Activated CD4-positive, alpha-beta T cell treated with anti-CD3 and anti-CD28 coated beads, Interleukin-2, amount 10 ng/mL, durations not matched to agents 24 days and 14 days (primary cell): ENCODE measurements at places on chromosomes 5 and 9. TPM values are rescaled to one million over a fixed set of nuclear protein-coding genes. Genes with fewer than 3 reads are reported as not detected.

Gene SUB1
- 403 and 404 TPM in 2 replicates for total RNA-seq

Gene RANBP6
- 20.5 and 21.3 TPM in 2 replicates for total RNA-seq

Gene MORN5
- not detected in 2 replicates for total RNA-seq

Gene HAVCR1
- total RNA-seq, result 1.6 and 2.2 TPM in 2 replicates

DNA sequence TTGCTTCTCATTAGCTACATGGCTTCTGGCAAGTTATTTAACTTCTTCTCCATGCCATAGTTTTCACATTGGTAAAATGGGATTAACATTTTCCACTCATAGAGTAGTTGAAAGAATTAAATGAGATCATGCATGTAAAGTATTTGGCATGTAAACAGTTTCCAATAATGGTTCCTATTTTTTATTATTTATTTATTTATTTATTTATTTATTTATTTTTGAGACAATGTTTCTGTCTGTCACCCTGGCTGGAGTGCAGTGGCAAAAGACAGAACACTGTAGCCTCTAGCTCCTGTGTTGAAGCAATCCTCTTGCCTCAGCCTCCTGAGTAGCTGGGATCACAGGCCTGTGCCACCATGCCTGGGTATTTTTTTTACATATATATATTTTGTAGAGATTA lies 117.7 kb downstream of the DOCK2 start:
- no peak overlapping the region for H3K4me3 ChIP-seq
- DNase-seq, result no peak
- peaks cover 17% of the 10 kb centered on the region for H3K4me1 ChIP-seq
- peaks cover 52% of the 10 kb centered on the region for H3K36me3 ChIP-seq
- no peaks in the 10 kb centered on the region for H3K27me3 ChIP-seq
- no peak overlapping the region for H3K27ac ChIP-seq

DNA sequence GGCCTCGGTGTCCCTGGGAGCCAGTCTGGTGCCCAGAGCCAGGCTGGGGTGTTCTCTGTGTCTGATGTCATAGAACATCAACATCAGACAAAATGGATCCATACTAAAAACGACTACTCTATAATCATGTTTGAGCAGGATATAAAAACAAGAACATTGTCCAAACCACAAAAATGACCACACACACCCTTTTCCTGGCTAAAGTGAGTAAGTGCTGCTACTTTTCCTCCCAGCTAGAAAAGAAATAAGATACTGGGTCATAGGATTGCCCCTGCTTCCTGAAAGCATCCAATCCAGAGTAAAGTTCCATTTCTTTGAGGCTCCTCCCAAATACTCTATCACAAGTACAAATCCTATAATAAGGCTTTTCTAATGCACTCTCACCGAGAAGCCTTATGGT lies 19.7 kb upstream of the TRAF1 start:
- H3K27me3 ChIP-seq, result no peaks in the 10 kb centered on the region
- no peak overlapping the region for H3K27ac ChIP-seq
- DNase-seq, result peak; percentile 43
- no peaks in the 10 kb centered on the region for H3K36me3 ChIP-seq
- no peak overlapping the region for H3K4me3 ChIP-seq

- H3K27me3 ChIP-seq, result peaks cover 34% of the 10 kb centered on the region
- no peaks in the 10 kb centered on the region for H3K4me1 ChIP-seq
- H3K4me3 ChIP-seq, result no peak overlapping the region
- H3K36me3 ChIP-seq, result no peaks in the 10 kb centered on the region
These were observed 149.9 kb upstream of the KLF4 start for GRCh38 chr9:107639426-107639825.

- peaks cover 15% of the 10 kb centered on the region for H3K27me3 ChIP-seq
- H3K27ac ChIP-seq, result no peak overlapping the region
- H3K4me1 ChIP-seq, result no peaks in the 10 kb centered on the region
- H3K4me3 ChIP-seq, result no peak overlapping the region
These were observed 110.5 kb downstream of the CACNA1B start for GRCh38 chr9:137988051-137988450.

DNA sequence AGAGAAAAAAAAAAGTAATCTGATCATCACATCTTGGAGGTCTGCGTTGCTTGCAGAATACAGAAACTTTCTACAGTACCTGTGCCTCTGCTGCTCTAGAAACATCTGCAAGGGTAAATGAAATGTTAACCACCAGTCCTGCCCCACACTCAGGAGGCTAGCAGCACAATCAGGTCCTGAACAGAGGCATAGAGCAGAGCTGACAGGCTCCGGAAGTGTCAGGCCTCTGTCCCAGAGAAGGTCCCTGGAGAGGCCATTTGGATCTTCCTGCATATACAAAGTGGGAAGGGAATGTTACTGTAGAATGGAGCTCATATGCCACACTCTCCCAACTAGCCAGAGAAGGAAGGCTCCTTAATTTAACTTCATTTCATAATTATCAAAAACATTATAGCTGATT lies 7.2 kb downstream of the NRG2 start:
- no peaks in the 10 kb centered on the region for H3K36me3 ChIP-seq
- peaks cover 6% of the 10 kb centered on the region for H3K4me1 ChIP-seq
- H3K27me3 ChIP-seq, result peaks cover 70% of the 10 kb centered on the region
- H3K4me3 ChIP-seq, result no peak overlapping the region

DNA sequence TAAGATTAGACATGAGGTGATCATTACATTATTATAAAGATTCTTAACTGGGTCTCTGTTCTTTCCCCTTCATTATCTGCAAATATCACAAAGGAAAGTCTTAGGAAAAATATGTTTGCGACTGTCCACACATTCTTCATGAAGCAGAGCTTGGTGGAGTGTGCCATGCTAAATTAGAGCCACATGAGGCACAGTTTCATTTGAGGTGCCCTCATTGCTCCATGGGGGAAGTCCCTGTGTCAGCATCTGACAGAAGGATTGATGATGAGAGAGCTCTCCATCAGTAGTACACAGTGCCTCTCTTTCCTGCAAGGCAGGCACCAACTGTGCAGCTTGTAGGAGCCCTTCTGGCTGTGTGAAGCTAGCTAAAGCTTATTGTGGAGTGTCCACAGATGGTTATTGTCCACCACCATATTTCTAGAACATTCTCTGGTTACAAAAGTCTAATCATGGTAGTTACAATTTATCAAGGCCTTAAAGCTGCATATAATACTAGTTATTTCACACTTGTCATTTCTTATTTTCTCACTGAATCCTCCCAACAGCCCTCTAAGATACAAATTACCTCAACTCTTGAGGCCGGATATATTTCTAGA lies 63.9 kb downstream of the C9orf152 start:
- no peaks in the 10 kb centered on the region for H3K27me3 ChIP-seq
- DNase-seq, result peak; percentile 84
- H3K36me3 ChIP-seq, result peaks cover 39% of the 10 kb centered on the region

GRCh38 chr5:132825834-132826391 lies 4.5 kb downstream of the SHROOM1 start:
- peak; percentile 83 for DNase-seq
- peak overlapping the region; percentile 55 for H3K4me3 ChIP-seq
- H3K4me1 ChIP-seq, result peaks cover 19% of the 10 kb centered on the region
- no peaks in the 10 kb centered on the region for H3K36me3 ChIP-seq
- H3K27ac ChIP-seq, result no peak overlapping the region
- peaks cover 50% of the 10 kb centered on the region for H3K27me3 ChIP-seq

DNA sequence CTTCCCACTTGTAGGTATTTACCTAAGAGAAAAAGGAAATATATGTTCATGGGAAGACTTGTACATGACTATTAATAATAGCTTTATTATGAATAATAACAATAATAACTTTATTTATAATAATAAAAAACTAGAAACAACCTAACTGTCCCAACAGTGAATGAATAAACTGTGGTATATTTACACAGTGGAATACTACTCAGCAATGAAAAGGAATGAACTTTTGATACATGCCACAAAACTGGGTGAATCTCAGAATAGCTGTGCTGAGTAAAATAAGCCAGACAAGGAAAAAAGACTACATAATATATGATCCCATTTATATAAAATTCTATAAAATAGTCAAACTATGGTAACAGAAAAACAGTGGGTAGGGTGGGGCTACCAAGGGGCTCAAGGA lies 88.7 kb downstream of the SCAMP1 start:
- no peak for DNase-seq
- H3K36me3 ChIP-seq, result peaks cover 17% of the 10 kb centered on the region
- no peak overlapping the region for H3K4me3 ChIP-seq
- no peaks in the 10 kb centered on the region for H3K4me1 ChIP-seq
- H3K27me3 ChIP-seq, result no peaks in the 10 kb centered on the region

DNA sequence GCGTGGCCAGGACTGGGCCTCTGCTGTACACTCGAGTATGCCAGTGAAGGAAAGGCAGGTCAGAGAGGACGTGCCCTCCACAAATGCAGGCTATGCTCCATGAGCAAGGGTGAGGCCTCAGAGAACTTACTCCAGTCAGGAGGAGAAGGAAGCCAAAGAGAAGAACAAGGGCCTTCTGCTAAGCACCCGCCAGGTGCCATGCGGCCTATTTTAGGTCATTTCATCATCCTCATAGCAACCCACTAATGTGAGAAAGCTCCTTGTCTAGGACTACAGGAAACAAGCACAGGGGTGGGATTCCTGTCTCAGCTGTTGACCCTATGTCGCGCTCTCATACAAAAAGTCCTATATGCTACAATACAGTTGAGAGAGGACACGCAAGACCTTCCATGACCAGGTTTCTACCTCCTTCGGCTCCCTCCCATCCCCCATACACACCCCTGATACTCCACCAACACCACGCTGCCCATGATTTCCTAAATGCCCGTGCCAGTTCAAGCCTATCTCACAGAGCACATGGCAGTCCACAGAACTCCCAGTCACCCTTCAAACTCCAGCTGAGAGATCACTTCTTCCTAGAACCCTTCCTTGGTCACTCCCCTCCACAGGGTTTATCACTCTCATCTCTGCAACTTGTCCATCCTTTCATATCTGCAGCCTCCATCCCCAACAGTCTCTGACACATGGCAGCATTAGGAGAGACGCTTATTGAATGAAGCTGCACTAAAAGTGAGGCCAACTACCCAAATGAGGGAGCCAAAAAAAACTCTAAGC lies 26.8 kb downstream of the PSMB7 start:
- no peak for DNase-seq
- H3K4me3 ChIP-seq, result no peak overlapping the region
- H3K4me1 ChIP-seq, result peaks cover 19% of the 10 kb centered on the region
- H3K27ac ChIP-seq, result no peak overlapping the region
- peaks cover 21% of the 10 kb centered on the region for H3K36me3 ChIP-seq
- no peaks in the 10 kb centered on the region for H3K27me3 ChIP-seq

- H3K4me3 ChIP-seq, result no peak overlapping the region
- H3K27ac ChIP-seq, result peak overlapping the region; percentile 22
- no peak for DNase-seq
- peaks cover 54% of the 10 kb centered on the region for H3K4me1 ChIP-seq
- H3K36me3 ChIP-seq, result no peaks in the 10 kb centered on the region
These were observed 40.5 kb downstream of the PTTG1 start for GRCh38 chr5:160462167-160462566.

DNA sequence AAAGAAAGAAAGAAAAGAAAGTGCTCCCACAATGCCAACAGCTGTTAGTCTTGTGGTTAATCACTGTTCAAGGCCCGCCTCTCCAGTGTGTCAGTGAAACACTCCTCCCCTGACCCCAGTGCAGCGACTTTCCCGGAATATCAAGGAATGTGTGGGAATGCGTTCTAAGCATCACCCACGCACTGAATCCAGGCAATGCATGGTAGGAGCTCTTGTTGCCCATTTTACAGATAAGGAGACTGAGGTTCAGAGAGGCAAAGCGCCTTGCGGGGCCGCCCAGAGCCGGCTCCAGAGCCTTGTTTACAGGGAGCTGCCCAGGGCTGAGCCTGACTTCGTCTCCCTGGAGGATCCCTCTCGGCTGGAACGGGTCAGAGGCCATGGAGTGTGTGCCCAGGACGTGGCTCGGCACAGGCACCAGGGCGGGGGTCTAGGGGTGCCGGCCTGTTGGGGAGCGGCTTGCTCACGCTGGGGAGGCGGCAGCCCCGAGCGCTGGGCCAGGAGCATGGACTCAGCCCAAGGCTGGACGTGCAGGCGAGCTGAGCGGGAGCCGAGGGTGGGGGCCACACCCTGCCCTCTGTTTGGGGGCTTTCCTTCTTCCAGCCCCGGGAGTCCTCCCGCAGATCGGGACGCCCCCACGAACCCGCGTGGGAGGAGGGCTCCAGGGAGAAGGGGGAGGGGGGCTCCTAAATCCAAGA lies 823 bp downstream of the ST6GALNAC6 start:
- H3K27ac ChIP-seq, result peak overlapping the region; percentile 83
- H3K4me3 ChIP-seq, result peak overlapping the region; percentile 85
- H3K36me3 ChIP-seq, result peaks cover 46% of the 10 kb centered on the region
- H3K27me3 ChIP-seq, result no peaks in the 10 kb centered on the region
